Stimulated activated CD4-positive, alpha-beta T cell treated with anti-CD3 and anti-CD28 coated beads, Interleukin-4, amount 100 ng/mL, for 48 hours (primary cell): ENCODE measurements at places on chromosomes 3 and 15.

GRCh38 chr3:9238721-9239295 lies 10.6 kb downstream of the SRGAP3 start:
- no peak for DNase-seq

DNA sequence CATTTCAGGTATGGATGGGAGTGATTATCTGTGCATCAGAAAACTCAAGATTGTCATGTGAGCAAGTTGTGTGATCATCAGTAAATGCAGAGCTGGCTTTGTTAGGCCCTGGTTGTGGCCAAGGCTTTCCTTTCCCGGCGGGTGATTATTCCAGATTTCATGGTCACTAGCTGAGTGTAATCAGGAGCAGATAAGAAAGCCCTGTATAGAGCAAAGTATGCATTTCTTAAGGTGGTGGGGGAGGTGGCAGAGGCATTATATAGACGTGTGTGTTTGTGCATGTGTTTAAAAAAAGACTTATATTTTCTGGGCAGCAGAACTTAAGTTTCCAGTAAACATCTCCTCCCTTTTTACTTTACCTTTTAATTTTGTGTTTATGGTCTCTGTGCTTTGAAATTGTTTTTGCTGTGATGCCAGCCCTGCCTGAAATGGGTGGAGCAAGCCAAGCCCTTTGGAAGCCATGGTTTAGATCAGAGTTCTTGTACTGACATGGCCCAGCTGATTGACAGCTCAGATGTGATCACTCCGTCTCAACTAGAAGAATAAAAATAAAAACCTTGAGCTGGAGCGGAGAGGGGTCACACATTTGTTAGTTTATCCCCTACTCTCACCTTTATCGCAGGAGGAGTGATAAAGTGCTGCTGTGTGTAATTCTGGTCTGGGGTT lies 22.2 kb downstream of the SMAD3 start:
- no peak for DNase-seq

DNA sequence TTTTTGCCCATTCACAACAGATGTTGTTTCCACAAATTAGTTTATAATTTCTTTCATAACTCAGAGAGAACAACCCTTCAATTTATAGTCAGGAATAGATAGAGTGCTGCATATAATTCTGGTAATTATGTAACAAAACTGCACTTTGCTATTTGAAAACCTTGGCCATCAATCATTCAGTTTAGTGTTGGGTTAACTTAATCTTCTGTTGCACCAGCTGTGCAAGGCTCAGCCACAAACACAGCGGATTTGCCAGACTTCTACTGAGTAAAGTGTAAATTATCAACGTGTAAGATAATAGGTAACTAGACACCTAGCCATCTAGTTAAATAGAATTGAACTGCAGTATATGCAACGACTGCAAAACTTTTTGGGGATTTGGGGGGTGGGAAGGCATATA lies 1064.3 kb upstream of the EPHA6 start:
- no peak for DNase-seq

DNA sequence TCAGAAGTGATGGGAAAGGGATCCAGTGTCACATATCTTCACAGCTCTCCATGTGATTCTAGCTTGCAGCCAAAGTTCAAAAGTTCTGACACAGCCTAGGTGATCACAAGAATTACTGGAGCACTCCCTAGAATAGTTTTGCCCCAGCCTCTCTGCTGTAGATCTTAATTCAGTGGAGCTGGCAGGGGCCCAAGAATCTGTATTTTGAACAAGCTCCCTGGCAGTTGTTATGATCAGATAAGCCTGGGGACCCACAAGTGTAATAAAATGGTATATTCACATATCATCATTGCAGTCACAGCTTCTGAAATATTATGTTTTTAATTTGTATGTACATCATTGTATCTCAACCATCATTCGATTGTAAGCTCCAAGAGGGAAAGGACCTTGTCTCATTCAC lies 62.3 kb downstream of the NOX5 start:
- DNase-seq = no peak

- no peak for DNase-seq
These were observed 9.0 kb downstream of the TOP2B start for GRCh38 chr3:25655659-25656058.

GRCh38 chr3:120559242-120560061 lies 36.7 kb upstream of the NDUFB4 start:
- DNase-seq = no peak

DNA sequence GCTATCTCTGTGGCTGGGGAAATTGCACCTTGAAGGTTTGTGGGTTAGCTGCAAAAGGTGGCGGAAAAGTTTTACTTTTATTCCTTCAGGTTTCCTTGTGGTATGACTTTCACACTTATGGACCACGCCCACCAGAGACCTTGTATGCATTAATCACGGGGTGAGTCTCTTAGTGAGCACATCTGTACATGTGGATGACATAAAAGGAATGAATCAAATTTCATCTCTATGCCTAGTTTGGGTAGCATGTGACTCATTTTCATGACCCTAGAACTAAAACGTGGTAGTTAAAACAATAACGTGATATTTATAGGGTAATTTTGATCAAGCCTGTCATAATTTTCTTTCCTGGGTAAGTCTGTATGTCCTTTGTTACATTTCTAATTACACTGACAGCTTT lies 141.7 kb downstream of the PDCD6IP start:
- no peak for DNase-seq

GRCh38 chr3:136750897-136751315 lies 1.3 kb downstream of the STAG1 start:
- DNase-seq = no peak

DNA sequence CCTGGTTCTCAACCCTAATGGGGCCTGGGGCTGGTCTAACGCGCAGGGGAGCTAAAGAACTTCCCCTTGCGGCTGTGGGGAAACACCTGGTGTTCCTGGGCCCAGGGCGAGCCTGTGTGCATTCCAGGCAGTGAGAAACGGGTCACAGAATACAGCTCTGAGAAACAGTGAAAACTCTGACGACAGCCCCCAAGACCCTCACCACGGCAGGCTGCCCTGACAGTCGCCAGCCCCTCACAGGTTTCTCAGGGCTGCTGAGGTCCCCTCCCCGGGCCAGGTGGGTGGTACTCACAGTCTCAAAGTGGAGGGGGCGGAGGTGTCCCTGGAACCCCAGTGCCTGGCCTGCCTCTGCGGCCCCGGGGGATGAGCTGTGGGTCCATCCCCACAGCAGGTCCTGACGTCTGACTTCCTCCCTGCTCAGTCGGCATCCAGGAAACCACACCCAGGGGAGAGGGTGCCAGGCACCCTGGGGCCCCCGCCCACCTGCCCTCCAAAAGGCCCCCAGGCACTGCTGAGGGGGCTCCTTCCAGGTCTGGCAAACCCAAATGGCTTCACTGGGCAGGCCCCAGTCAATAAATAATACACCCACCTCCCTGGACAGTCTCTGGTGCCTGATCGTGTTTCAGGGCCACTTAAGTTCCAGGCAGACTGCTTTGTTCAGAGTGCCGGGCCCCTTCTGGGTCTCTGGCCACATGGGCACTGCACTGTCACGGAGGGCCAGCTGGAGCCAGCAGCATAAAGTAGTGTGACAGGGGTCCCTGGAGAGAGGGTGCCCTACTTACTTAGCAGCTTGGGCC lies 57.7 kb downstream of the IQSEC1 start:
- DNase-seq = peak; percentile 32
